ENCODE measurements at places on chromosomes 7 and 10. TPM values are rescaled to one million over a fixed set of nuclear protein-coding genes. Genes with fewer than 3 reads are reported as not detected.

Gene CCL24
- not detected for total RNA-seq

Gene SFXN2
- 19.4 TPM for total RNA-seq

- H3K36me3 ChIP-seq: no peaks in the 10 kb centered on the region
- no peak overlapping the region for H3K27ac ChIP-seq
- DNase-seq: no peak
- no peaks in the 10 kb centered on the region for H3K4me1 ChIP-seq
- no peaks in the 10 kb centered on the region for H3K27me3 ChIP-seq
These were observed 59.2 kb upstream of the PTN start for GRCh38 chr7:137402536-137403352.

DNA sequence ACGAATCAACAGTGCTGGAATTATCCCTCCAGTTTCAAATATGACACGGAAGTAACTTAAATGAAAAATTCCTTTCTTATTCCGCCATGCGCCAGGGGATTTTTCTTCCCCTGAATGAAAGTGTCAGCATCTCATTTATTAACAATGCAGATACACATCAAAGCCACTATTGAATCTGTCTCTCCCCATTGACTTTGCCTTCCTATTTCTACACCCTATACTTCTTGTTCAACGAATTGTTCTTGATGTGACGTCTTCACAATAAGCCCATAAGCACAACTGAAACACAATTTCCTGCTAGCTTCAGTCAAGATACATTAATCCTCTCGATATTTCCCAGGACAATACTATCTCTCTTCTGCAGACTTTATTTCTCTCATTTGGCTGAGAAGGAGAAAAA, 253.5 kb downstream of the ADARB2 start:
- DNase-seq: no peak
- no peak overlapping the region for H3K27ac ChIP-seq
- no peak overlapping the region for H3K4me3 ChIP-seq

GRCh38 chr10:58457761-58458616, 54.7 kb upstream of the BICC1 start:
- H3K4me1 ChIP-seq: peaks cover 3% of the 10 kb centered on the region
- no peaks in the 10 kb centered on the region for H3K36me3 ChIP-seq
- no peaks in the 10 kb centered on the region for H3K27me3 ChIP-seq
- no peak overlapping the region for H3K4me3 ChIP-seq

DNA sequence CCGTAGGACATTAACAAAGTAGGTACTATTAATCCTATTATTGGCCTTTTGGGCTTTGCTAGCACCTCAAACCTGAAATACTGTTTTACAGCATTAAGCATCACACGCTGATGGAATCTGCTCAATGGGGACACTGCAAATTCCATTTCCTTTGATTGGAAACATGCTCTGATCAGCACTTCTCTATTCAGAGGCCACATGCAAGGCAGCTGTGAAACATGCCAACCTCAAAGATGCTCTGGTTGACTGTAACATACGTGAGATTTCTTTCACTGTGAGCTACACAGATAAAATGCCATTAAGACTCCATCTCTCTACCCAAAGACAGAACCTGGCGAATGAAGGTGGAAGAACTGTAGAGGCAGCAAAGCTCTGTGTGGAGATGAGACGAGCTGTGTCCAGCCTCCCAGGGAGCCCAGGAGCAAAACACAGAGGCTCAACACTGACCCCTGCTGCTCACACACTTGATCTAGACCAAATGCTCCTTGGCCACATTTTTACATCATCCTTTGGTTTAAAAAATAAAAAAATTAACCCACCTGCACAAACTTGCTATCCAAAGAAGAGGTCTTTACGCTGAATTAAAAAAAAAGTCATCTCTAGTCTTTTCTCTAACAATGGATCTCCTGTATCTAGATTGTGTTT, 8.0 kb downstream of the RSU1 start:
- H3K27ac ChIP-seq: no peak overlapping the region
- peaks cover 12% of the 10 kb centered on the region for H3K4me1 ChIP-seq
- H3K27me3 ChIP-seq: no peaks in the 10 kb centered on the region
- H3K4me3 ChIP-seq: no peak overlapping the region
- H3K36me3 ChIP-seq: peaks cover 21% of the 10 kb centered on the region
- DNase-seq: no peak

Measured in activated naive CD8-positive, alpha-beta T cell treated with anti-CD3 and anti-CD28 coated beads, Interleukin-2, amount 10 ng/mL, durations not matched to agents 7 days and 5 days (primary cell).